ENCODE measurements at places on chromosomes 4 and X.

GRCh38 chr4:21885241-21885640 is 63.3 kb downstream of the KCNIP4 start:
- DNase-seq = peak; percentile 2

- DNase-seq = no peak
Measured at GRCh38 chr4:169952236-169953002, 73.8 kb downstream of the MFAP3L start.

DNA sequence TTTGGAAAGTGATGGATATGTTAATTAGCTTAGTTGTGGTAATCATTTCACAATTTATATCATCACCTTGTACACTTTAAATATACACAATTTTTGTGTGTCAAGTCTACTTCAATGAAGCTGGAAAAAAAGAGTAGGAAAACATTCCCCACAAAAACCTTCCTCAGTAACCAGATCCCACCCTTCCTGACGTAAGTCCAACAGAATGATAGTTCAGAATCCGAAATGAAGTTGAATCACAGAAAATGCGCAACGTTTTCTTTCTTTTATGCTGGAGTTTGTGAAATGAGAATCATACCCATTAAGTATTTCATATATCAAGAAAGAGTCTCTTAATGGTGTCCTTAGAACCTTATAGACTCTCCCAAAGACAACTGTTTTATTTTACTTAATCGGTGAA is 292.9 kb downstream of the USP46 start:
- no peak for DNase-seq

GRCh38 chr4:155855897-155856296 is 10.2 kb downstream of the ASIC5 start:
- no peak for DNase-seq

DNA sequence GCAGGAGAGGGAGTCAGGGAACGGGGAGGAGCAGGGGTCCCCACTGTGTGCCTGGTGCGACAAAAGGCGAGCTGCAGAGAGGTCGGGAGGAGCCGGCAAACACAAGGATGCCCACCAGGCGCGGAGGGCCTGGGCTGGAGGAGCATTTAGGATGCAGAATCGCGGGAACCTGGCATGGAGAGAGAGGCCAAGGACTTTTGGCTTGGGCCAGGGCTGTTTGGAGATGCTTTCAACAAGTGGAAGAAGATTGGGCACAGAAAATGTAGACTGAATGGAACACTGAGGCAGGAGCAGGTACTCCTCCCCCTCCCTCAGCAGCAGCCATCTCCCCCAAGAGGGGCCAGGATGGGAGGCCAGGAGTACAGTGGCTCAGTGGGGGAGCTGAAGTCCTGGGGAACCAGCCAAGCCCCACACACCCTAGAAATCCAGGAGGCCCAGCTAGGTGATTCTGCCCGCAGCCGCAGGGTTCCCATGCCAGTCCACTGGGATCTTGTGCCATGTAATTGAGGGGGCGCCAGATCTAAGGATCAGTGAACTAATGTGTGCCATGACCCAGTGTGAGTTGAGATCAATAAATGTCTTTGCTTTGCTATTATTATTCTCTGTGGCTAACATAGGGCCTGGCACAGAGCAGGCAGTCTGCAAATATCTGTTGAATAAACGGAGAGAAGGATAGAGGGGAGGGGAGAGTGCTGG is 1.1 kb upstream of the ABLIM2 start:
- no peak for DNase-seq

DNA sequence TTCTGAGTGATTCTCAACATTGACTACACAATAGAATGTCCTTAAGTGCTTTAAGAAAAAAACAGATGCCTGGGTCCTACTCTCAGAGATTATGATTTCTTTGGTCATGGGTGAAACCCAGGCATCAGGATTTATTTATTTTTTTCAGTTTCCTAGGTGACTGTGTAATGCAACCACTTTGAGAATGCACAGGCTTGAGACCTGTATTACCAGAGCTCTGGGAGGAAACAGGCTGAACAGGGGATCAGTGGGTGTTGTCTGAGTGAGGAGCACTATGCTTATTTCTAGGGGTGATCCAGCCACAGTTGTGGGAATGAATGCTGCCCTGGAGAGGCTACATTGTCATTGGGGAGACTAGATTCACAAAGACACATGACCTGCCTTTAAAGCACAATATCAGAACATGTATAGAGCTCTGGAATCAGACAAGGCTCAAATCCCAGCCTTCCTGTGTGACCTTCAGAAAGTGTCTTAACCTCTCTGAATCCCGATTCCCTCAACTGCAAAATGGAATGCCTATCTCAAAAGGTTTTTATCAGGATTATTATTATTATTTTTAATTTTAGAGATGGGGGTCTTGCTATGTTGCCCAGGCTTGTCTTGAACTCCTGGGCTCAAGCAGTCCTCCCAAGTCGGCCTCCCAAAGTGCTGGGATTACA is 61.6 kb upstream of the PRPS1 start:
- DNase-seq = no peak

DNA sequence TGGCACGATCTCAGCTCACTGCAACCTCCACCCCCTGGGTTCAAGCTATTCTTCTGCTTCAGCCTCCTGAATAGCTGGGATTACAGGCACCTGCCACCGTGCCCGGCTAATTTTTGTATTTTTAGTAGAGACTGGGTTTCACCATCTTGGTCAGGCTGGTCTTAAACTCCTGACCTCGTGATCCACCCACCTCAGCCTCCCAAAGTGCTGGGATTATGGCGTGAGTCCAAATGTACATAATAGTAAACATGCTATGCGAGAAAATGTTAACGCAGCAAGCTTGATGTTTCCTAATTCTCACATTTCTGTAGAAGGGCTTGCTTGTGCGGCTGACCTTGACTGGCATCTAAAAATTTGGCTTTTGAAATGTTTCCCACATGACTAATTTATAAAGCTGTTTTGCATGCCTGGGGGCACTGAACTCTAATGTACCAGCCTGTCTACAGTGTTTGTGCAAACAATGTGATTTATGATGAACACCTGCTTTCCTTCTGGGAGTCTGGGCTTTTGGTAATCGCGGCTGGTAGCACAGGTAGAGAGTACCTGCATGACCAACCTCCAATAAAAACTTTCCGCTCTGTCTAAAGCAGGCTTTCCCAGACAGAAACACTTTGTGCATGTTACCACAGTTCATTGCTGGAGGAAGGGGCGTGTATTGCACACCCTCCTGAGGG is 216.8 kb downstream of the IL15 start:
- DNase-seq = no peak

DNA sequence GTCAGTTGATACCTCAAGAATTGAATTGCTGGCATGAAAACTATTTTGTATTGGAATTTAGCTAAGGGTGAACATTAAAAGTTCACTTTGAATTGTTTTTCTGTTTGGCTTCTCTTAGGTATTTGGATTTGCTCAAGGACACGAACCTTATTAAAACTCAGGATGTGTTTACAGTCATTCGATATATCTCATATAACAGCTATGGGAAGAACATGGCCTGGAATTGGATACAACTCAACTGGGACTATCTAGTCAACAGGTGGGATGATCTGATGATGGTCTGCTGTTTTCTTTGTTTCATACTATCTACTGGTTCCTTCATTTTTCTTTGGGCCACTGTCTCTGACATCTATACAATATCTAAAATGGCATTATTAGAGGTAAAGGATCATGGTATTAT is 69.7 kb downstream of the PITX2 start:
- no peak for DNase-seq

GRCh38 chrX:67288156-67288555 is 255.7 kb upstream of the AR start:
- no peak for DNase-seq

DNA sequence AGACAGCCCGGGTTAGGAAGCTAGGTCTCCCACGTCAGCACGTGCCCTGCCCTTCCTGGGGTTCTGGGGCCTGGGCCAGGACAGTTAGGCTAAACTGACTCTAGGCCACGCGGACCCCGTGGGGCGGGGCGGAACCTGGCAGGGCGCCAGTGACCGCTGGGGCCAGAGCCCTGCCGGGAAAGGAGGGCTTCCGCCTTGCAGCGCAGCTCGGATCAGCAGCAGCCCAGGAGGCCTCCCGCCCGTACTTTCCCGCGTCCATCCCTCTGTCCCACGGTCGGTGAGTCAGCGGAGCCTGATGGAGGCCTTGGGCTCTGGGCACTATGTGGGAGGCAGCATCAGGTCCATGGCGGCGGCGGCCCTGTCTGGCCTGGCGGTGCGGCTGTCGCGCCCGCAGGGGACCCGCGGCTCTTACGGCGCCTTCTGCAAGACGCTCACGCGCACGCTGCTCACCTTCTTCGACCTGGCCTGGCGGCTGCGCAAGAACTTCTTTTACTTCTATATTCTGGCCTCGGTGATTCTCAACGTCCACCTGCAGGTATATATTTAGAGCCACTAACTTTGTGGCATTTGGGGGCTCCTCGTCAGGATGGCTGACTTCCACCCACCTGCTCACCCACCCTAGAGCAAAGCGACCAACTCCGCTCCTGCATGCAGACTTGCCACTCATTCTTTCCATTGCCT is at the start of gene SMIM10:
TSS of gene SMIM10 (plus strand) at position 191 of the 681 bp plus-strand sequence. CDS start at position 296, 105 bp downstream.
- peak; percentile 36 for DNase-seq

GRCh38 chr4:185096032-185096653 is 46.9 kb upstream of the SLC25A4 start:
- DNase-seq = peak; percentile 7

DNA sequence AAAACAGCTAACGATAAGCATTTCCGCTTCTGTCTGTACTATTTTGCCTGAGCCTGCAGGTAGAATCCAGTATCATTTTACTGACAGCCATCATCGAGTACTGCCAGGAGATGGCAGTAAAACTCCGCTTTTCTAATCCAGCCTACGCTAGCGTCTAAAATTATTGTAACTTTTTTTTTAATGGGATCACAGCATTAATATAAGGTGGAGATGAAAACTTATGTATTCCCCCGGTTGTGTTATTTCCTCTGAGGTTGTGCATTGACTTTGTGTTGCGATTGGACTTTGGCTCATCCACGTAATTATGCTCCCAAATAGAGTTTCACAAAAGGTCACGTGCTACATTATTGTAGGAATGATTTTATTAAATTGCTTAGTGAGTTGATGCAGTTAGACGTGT is 248.1 kb downstream of the C4orf33 start:
- DNase-seq = no peak

GRCh38 chrX:137748827-137749226 is 182.9 kb downstream of the ZIC3 start:
- DNase-seq = no peak

DNA sequence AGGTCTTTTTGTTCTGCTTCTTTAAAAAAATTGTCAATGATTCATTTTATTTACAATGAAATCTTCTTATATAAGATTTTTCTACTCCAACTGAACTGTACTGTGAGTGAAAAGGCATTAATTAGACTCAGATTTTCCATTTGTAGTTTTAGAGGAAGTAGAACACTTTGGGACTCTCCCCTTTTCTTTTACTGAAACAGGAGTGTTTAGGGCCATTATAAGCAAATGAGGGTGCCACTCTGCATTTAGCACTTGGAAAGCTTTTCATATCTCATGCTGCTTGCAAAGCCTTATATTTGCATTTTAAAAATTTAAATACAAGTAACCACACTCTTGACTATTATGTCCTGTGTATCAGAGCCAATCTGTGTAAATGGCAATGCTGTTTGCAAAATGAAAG is 584.3 kb downstream of the KLHL13 start:
- no peak for DNase-seq

- no peak for DNase-seq
Measured at GRCh38 chr4:142648378-142648777, 197.7 kb downstream of the INPP4B start.

- DNase-seq = no peak
Measured at GRCh38 chrX:10076765-10077164, 80.0 kb upstream of the CLCN4 start.
